Cerebellar cortex (tissue), 1 donor: ENCODE measurements at places on chromosomes 1 and 21.
A peak's percentile ranks its signal among the peaks of the same experiment; 100 is the strongest.

DNA sequence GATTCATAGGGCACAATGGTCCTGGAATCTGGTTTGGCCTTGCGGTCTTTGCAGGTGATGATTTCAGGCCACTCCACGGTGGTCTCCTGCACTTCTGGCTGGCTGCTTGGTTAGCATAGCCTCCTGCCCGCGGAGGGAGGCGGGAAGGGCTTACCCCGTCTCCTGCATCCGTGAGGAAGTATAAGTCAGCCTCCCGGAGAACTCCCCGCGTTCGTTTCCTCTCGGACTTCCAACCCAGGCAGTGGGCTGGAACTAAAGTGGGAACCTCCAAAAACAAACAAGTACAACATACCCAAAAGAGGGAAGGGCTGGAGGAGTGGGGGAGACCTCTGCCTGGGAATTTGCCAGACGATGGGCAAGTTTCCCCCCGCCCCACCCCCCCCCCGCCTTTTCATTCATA lies 939 bp upstream of the CCN1 start:
- DNase-seq = peak; percentile 42

- DNase-seq = no peak
Measured at GRCh38 chr1:2279817-2280216, 51.7 kb downstream of the SKI start.

- DNase-seq = no peak
Measured at GRCh38 chr1:48943393-48943792, 166.7 kb upstream of the BEND5 start.

DNA sequence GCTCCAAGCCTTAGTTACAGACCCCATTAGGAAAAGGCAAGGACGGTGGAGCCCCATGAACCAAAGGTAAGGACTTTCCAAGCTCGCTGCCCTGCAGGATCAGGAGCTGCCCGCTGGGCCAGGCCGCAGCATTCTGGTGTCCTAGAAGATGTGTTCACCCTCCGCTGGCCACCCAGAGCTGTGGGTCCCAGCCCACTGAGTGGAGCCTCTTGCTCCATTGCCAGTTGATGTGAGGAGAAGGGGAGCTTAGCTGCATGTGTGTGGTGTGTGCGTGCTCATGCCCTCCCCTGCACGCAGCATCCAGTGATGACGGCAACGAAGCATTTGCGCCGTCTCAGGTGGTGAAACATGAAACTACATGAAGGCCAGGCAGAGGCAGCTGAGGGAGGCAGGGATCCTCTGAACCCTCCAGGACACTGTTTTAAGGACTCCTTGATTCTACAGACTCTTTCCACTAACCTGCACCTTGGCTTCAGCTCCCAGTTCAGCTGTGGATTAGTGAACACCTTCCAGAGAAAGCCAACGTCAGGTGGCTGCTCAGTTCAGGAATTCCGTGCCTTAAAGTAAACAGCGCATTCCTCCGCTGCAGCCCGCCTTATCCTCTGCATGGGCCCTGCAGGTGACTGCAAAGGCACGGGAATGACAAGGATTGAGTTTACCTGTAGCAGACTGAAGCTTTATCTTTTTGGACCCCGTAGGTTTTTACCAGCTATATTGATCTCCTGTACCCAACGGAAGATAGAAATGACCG lies 48.7 kb downstream of the SMYD2 start:
- no peak for DNase-seq

- no peak for DNase-seq
Measured at GRCh38 chr21:16794950-16795349, 717.9 kb upstream of the CXADR start.

DNA sequence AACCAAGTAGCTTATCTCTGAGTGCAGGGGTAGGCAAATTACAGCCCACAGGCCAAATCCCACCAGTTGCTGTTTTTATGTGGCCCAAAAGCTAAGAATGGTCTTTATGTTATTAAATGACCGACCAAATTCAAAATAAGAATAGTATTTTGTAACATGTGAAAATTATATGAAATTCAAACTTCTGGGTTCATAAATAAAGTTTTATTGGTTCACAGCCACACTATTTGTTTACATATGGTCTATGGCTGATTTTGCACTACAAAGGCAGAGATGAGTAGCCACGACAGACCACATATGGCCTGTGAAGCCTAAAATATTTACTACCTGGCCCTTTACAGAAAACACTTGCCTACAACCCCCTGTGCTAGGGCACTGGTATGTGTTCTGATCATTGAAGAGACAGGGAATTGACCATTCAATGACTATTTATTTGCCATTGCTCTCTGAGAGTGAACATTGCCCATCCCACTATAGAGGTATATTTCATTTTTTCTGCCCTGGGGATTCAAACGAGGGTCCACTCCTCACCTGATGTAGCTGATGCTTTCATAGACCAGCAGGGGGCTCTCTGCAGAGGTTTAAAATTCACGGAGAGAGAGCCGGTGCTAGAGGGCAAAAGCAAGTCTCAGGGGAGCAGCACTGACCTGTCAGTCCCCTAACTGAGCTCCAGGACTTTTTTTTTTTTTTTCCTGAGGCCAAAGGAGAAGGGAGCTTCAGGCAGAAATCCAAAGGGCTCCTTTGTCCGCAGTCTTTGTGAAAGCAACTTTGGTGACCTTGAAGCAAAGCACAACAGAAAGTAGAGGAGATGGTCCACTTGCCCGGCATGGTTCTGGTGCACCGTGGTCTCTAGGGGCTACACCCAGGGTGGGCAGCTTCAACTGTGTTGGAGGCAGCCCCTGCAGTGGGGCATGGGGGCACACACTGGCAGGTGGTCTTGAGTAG lies 7.3 kb upstream of the GNL2 start:
- DNase-seq = peak; percentile 46

- no peak for DNase-seq
Measured at GRCh38 chr1:177928952-177929351, 40.9 kb downstream of the SEC16B start.

DNA sequence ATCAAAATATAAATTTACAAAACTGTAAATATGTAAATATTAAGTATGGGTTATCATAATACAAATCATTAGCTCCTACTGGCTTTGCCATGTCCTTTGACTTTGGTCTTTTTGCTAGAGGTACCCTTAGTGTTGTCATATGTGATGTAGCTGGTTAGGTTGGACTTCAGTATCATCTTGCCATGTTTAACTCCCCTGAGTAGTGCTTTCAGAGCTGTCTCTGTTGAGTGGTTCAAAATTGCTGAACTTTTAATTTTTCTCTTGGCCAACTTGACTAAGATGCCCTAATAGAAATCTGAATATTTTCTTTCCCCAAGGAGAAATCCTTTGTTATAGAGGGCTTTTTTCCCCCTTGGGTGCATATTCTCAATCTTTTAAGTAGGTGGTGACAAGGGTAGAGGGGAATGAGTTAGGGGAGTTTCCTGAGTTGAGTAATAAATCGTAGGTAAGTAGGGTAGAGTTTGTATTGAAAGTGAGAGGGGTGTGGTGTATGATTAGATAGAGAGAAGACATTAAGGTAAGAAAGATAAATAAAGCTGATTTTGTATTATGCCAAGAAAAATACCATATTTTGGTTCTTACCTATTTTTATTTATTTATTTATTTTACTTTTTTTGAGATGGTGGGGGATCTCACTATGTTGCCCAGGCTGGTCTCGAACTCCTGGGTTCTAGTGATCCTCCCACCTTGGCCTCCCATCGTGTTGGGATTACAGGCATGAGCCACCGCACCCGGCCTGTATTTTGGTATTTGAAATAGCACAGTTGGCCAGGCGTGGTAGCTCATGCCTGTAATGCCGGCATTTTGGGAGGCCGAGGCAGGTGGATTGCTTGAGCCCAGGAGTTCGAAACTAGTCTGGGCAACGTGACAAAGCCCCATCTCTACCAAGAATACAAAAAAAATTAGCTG lies 21.8 kb downstream of the RPRD2 start:
- DNase-seq = no peak

- no peak for DNase-seq
Measured at GRCh38 chr21:37496972-37497371, 130.4 kb downstream of the DYRK1A start.

- DNase-seq = no peak
Measured at GRCh38 chr1:156366378-156367166, 2.4 kb upstream of the RHBG start.

GRCh38 chr1:184190616-184191015 lies 139.1 kb downstream of the TSEN15 start:
- DNase-seq = no peak

GRCh38 chr1:25099343-25099951 lies 132.9 kb downstream of the SYF2 start:
- DNase-seq = peak; percentile 3

DNA sequence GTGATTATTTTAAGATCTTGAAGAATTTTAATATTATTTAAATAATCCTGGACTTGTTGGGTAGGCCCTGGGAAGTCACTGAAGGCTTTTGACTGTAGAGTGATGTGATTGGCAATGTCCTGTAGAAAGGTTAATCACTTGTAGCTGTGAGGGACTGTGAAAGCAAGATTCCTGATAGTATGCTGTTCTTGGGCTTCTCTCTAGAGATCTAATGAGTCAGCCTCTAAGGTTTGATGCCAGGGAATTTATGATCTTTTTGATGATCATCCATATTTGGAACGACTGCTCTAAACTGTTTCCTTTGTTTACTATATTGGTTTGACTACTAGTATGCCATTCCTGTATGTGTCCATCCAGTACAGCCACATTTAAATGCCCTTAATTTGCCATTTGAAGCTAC lies 56.5 kb downstream of the CAMSAP2 start:
- no peak for DNase-seq

DNA sequence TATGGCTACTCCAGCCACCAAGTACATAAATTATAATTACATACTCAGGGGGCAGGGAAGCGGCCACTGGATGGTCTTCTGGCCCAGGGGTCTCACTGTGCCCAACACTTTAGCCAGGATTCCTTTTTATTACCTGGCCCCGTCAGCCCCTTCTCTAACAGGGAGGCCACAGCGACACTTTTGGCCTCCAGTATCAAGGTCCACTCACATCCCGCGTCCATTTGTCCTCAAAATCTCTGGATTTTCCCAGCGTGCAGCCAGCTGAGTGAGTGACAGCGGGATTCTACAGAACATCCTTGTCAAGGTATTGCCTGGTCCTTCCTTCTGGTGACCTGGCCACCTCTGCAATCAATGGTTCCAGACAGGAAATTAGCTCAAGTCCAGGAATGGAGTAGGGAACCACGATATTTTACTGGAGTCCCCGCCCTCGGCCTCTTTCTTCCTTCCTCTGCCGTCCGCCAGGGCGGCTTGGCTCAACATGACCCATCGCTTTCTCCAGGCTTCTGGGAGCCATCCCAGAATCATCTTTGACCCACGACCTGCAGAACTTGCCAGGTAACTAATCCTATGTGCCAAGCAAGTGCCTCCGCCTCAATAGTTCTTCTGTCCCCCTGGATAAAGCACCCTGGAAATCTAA lies 2.7 kb upstream of the COL6A2 start:
- DNase-seq = no peak

- DNase-seq = peak; percentile 93
Measured at GRCh38 chr1:110495926-110496600, 22.9 kb downstream of the KCNA10 start.

- no peak for DNase-seq
Measured at GRCh38 chr1:177053648-177054047, 110.9 kb downstream of the ASTN1 start.
